ENCODE measurements at places on chromosomes 12 and 14.
A peak's percentile ranks its signal among the peaks of the same experiment; 100 is the strongest.

- no peak for DNase-seq
Observed at GRCh38 chr12:131040491-131040890, 86.8 kb downstream of the ADGRD1 start.

- DNase-seq, result peak; percentile 26
Observed at GRCh38 chr12:27013611-27014084, 536 bp downstream of the TM7SF3 start.

GRCh38 chr14:37195327-37195726, 2.4 kb upstream of the MIPOL1 start:
- DNase-seq, result no peak

DNA sequence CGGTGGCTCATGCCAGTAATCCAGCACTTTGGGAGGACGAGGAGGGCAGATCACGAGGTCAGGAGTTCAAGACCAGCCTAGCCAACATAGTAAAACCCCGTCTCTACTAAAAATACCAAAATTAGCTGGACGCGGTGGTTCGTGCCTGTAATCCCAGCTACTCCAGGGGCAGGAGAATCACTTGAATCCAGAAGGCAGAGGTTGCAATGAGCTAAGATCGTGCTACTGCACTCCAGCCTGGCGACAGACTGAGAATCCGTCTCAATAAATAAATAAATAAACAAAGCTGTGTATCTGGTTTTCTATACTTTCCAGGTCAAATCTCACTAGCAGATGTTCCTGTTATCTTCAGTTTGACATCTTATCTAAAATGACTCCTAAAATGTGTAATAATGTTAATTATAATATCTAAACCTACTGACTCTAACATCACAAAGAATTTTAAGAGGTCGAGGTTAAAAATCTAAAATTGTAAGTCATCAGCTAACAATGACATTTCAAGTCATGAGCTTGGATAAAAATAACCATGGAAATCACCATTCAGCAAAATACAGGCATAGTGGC, 2.4 kb upstream of the SRP54 start:
- DNase-seq, result no peak

- DNase-seq, result peak; percentile 86
Observed at GRCh38 chr14:68269136-68269927, 449.8 kb downstream of the RAD51B start.

DNA sequence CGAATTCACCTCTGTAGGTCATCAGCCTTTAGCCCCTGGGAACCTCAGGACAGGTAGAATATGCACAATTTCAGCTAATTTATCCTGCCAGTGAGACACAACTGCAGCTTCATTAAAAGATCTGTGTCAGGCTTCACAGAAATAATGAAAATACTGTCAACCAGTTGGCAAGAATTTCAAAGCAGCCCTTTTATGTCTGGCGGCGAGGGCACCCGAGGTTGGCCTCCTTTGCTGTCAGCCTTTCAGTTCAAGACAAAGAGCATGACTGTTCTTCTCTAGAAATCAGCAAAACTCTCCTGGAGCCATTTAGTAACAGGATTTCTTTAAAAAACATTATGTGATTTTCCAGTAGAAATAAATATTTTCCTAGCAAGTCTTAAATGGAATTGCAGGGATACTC, 75.9 kb downstream of the BBS10 start:
- DNase-seq, result no peak

GRCh38 chr14:68716698-68717097, 76.2 kb downstream of the ZFP36L1 start:
- DNase-seq, result no peak

DNA sequence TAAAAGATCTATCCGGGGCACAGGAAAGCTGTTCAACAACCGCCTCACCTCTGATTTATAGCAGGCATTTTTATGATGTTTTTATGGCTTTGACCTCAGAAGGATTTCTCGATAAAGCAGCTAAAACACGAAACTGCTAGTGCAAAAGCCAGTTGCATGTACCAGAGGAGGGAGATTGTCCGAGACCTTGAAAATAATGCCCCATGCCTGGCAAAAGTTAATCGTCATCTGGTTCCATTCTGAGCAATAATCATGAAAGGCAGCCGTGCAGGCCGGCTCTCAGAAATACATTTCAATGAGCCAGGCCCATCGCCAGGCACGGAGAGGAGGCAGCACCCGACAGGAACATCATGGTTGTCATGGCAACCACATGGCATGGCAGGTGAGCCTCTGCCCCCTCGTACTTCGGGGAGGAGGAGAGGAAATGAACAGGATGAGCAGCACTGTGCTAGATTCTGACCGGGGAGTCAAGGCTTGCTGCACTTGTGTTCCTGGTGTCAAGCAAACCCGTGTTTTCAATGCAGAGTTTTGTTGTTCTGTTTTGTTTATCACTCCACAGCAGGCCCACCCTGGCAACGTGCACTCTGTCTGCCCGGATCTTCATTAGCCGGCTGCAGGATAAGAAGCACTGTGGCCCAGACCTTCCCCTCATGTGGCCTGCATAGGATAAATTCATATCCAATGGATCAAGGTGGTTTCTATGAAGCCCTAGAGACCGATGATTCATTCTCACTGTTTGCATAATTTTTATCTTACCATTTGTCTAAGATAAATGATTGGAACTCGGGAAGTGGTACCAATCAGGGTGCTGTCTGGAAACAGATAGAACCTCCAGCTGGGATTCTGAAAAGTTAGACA, 160.2 kb downstream of the RIMBP2 start:
- no peak for DNase-seq

- peak; percentile 59 for DNase-seq
Observed at GRCh38 chr14:83463500-83464098, 1929.9 kb upstream of the SEL1L start.

- no peak for DNase-seq
Observed at GRCh38 chr14:33567023-33567728, 383.7 kb downstream of the EGLN3 start.

- DNase-seq, result no peak
Observed at GRCh38 chr14:64074961-64075612, 219.1 kb downstream of the ESR2 start.

GRCh38 chr14:70498191-70498590, 36.6 kb downstream of the ADAM20 start:
- no peak for DNase-seq

GRCh38 chr12:50162230-50162629, 4.9 kb downstream of the CERS5 start:
- no peak for DNase-seq

DNA sequence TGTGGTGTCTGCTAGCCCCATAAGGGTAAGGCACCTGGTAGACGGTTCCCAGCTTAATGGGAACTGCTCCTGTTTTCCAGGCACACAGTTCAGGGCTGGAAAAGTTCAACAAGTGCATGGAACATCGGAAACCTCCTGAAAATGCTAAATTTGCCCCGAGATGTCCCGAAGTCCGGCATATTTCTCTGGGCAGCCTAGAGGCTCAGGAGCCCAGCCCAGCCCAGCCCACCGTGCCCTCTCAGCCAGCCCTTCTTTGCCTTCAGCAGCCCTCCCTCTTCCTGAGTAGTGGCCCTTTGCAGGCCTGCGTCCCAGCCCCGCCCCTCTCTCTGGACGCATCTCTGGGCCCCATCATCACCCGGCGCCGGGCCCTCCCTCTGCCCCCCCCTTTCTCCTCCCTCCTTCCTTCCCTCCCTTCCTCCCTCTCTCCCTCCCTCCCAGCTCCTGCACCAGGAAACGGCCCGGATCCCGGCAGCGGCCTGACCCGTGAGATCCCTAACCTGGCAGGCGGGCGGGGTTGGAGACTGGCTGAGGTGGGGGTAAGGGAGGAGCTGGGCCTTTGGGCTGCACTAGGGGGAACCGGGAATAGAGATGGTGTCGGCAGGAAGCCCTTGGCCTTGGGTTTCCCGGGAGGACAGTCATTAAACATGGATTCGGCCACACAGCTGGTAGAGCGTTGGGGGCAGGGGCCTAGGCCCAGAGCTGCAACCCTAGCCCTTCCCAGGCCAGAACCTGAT, at the start of gene BCL2L2:
Gene BCL2L2 (plus strand): TSS at position 422 of the 734 bp plus-strand sequence. CDS start 935 bp downstream, outside the sequence.
- DNase-seq, result peak; percentile 69

GRCh38 chr14:90892970-90893369, 76.7 kb upstream of the TTC7B start:
- DNase-seq, result peak; percentile 43

- DNase-seq, result peak; percentile 50
Observed at GRCh38 chr12:12891080-12891880, at the start of gene GPRC5A. GPRC5A (plus strand) TSS chr12:12891562; CDS start chr12:12908250, 16,688 bp downstream.

DNA sequence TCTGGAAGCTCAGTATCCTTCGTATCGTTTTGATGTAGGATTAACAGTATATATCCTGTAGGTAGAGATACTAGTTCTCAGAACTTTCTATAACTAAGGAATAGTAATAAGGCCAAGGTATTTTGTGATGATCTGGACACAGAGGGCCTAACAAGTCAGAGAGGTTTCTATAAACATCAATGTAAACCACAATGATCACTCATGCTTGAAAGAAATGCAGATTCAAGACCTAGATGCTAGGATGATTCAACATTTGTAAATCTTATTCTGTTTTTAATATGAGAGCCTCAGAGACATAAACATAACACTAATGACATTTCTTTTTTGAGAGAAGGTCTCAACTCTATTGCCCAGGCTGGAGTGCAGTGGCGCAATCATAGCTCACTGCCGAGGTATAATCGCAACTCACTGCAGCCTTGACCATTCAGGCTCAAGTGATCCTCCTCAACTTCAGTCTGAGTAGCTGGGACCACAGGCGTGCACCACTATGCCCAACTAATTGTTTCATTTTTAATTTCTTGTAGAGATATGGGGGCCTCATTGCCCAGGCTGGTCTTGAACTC, 16.2 kb downstream of the SUPT16H start:
- no peak for DNase-seq

GRCh38 chr12:85058339-85058738, 22.2 kb downstream of the LRRIQ1 start:
- DNase-seq, result no peak

DNA sequence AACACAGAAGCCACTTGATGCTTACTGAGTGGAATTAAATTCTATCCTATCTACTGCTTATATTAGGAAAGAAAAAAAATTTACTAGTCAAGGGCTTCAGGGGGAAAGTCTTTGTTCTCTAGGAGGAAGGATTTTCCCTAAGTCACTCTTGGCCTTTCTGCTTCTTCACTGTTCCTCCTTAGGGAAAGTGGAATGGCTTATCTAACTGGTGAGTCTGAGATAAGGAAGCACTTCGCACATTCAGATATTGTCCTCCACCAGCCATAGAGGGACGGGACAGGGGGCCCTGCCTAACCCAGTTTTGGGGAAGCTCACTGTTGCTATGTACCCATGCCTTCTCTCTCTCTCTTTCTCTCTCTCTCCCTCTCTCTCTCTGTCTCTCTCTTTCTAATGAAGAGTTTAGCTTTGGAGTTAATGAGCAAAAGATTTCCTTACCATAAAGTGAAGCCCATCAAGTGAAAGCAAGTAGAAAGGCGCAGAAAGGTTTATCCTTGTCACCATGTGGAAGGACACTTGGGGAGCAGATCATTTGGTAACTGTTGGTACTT, 450.6 kb downstream of the ZFP36L1 start:
- no peak for DNase-seq

- DNase-seq, result no peak
Observed at GRCh38 chr14:76995279-76996035, 33.1 kb downstream of the IRF2BPL start.

GRCh38 chr12:47805417-47805816, 14.3 kb downstream of the HDAC7 start:
- no peak for DNase-seq

- DNase-seq, result no peak
Observed at GRCh38 chr12:59115526-59115925, 195.2 kb upstream of the LRIG3 start.

- no peak for DNase-seq
Observed at GRCh38 chr12:26737487-26738030, 95.4 kb downstream of the ITPR2 start.

DNA sequence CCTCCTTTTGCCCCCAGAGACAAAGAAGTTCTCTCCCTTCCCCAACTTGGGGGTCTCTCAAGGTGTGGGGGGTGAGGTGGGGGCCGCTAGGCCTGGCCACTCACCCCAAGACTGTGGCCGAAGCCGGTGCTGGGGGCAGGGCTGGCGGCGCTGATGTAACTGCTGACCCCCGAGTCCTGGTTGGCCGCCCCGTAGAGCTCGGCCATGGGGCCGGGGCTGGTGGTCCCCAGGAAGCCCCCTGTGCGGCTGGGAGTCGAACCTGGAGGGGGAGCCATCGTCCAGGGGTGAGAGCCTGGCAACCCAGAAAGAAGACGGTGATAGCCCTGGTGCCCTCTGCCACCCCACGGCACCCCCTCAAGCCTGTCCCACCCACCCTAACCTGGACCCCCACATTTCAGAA, 18.5 kb upstream of the PLA2G1B start:
- DNase-seq, result no peak

GRCh38 chr14:52876311-52876710, 74.5 kb downstream of the FERMT2 start:
- no peak for DNase-seq

- no peak for DNase-seq
Observed at GRCh38 chr14:23086565-23086964, 8.4 kb downstream of the ACIN1 start.

- DNase-seq, result no peak
Observed at GRCh38 chr12:26668230-26668629, 164.8 kb downstream of the ITPR2 start.

GRCh38 chr14:52265253-52265652, 2.2 kb upstream of the PTGDR start:
- DNase-seq, result no peak

DNA sequence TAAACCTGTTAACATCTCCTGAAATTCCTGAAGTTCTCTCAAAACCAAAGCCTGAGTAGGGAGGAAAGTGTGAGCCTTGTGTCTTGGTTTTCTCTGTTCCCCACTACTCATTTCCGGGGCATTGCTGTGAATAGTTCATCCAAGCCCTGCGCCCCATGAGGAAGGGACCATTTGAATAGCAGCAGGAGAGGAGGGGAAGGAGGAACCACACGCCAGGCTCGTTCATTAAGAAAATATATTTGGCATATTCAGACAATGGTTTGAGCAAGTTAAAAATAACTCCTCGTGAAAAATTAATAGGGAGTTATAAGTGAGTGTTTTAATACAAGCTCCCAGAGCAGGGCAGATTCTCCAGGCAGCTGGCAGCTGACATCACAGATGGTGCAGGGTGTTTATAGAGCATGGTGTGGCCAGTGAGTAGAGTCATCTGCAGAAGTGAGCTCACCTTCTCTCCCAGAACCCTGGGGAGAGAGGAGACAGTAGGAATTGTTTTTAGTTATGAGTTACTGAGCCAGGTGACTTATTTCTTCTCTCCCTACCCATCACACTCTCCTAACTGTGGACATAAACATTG, 29.5 kb upstream of the CISTR start:
- no peak for DNase-seq

- DNase-seq, result peak; percentile 96
Observed at GRCh38 chr14:68951035-68951797, 27.9 kb downstream of the ACTN1 start.

DNA sequence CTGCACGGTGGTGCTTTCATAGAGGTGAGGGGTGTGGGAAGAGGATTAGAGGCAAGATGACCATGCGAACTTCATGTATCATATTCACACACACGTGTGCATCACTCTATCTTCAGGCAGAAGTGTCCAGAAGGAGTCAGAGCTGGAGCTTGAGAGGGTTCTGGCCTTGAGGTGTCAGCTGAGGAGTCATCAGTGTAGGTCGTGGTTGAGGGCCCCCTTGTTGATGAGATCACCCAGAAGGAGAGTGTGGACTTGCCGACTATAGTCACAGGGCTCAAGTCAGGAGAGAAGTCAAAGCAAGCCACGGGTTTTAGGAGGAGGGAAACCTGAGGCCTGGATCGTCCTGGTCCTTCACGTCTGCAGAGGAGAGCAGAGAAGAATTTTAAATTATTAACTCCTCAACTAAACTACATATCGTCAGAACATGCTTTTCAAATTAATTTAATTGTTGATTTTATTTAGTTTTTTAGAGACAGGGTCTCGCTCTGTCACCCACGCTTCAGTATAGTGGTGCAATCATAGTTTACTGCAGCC, 25.4 kb downstream of the EML1 start:
- DNase-seq, result no peak

GRCh38 chr12:55874443-55874842, 31.7 kb upstream of the MMP19 start:
- no peak for DNase-seq
